Mesothelial cell of epicardium (in vitro differentiated cells): ENCODE measurements at places on chromosomes 2 and 18.

DNA sequence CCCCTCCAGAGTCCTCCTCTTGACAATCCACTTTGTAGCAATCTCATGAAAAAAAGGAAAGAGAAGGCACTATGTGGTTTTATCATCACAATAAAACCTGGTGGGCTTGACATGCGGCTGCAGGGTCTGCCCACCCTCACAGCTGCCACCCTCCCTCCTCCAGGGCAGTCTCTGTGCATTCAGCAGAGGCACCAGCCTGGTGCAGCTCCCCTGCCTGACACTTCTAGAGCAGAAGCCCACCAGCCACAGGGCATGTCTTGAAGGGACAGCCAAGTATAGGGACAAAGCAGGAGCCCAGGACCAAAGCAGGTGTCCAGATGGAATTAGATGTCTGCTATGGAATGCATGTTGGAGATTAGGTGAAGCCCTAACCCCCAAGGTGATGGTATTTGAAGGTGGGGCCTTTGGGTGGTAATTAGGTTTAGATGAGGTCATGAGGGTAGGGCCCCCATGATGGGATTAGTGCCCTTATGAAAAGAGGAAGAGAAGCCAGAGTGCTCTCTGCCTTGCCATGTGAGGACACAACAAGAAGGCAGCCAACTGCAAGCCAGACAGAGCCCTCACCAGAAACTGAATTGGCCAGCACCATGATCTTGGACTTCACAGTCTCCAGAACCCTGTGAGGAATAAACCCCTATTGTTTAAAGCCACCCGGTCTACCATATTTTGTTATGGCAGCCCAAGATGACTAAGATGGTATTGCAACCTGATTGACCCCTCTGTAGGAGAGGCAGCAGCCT, 86.9 kb downstream of the MCFD2 start:
- peak; percentile 30 for DNase-seq

- DNase-seq = no peak
These were observed 298.4 kb downstream of the MYCN start for GRCh38 chr2:16238786-16239185.

- DNase-seq = no peak
These were observed 11.2 kb downstream of the TMEM37 start for GRCh38 chr2:119442850-119443249.

- DNase-seq = no peak
These were observed 70.1 kb upstream of the STPG4 start for GRCh38 chr2:47225061-47225783.

DNA sequence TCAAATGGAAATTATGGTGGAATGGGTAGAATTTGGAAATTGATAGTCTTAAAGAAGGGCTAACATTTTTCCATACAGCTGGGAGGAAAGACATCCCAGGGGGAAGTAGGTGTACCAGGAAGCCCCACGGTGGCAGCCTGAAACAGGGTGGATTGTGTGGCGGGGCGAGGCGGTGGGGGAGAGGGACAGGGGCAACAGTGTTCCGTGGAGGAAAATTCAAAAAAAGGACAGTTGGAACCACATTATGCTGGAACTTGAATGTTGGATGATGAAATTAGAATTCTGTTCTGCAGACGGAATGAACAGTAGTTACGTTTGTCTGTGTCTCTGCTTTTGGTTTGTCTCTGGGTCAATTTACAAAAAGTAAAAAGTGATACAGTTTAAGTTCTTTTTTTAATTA, 10.6 kb upstream of the CIB4 start:
- DNase-seq = no peak

GRCh38 chr2:105545730-105546627, 147.1 kb upstream of the FHL2 start:
- peak; percentile 59 for DNase-seq

DNA sequence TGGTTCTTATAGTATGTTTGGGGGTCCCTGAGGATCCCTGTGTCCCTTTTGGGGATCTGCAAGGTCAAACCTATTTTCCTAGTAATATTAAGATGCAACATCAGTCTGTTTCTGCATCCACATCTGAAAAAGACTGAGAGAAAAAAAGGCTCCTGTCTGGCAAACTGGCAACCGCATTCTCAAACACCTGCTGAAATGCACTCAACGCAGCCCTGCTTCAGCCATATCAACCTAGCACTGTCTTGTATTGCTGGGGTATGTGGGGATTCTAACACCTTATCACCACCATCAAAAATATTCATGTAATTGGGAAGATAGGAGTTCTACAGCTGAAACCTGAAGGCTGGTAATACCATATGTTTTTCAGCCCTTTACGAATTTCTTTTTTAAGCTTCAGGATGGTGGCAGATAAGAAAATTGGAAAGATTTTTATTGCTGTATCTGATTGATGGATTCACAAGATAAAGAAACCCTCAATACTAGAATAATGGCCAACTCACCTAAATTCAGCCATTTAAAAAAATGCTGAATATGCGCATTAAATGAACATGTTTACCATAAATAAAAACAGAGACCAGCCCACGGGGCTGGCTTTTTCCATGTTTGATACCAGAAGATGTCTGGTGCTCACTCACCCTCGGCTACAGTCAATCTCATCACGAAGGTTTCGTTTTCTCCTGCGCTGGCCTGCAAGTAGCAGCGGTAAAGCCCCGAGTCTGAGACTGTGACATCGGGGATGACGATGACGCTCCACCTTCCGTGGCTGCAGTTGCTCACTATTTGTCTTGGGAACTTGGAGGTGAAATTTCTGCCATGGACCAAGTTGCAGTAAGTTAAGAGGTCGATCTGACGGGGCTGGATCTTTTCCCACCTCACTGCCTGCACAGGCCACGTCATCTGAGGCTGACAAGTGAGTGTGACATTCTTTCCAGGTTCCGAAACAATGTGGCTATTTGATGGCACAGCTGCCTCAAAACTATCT, 52.3 kb downstream of the CD226 start:
- DNase-seq = no peak

GRCh38 chr2:152242787-152243472, 67.4 kb upstream of the STAM2 start:
- no peak for DNase-seq

DNA sequence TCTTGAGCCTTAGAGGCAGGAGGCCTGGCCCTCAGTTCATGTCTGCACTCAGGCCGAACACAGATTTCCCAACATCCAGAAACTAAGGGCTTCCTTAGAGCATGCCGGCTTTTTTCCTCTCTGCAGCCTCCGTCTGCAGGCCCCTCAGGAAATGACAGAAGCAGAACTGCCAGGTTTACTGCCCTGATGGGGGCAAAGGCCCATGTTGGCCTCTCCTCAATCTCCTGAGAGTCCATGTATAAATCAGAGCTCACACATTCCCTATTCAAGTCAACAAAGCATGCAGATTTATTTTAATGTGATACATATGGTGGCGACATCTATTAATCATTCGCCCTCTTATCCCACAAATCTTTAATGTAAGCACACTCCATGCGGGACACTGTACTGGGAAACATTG, 475.6 kb upstream of the HS6ST1 start:
- DNase-seq = no peak

DNA sequence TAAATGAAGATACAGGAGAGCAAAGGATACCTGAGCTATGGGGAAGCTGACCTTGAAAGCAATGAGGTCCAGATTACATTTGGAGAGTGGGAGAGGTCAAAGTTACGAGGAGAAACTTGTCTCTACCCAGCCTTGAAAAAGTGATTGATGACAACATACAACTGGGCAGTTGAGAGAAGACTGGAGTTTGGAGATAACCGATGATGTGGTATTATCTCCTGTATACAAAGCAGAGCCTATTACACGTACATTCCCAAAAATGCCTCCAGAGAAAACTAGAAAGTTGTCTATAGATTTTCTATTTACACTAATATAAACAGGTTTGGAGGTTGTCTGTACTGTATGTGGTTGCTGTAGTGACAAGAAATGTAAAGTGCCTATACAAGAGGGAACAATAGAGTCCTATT, 28.3 kb downstream of the ARL5A start:
- no peak for DNase-seq

GRCh38 chr2:28684142-28684858, 67.3 kb upstream of the PPP1CB start:
- DNase-seq = no peak
